ENCODE measurements at places on chromosomes 2 and 18.

DNA sequence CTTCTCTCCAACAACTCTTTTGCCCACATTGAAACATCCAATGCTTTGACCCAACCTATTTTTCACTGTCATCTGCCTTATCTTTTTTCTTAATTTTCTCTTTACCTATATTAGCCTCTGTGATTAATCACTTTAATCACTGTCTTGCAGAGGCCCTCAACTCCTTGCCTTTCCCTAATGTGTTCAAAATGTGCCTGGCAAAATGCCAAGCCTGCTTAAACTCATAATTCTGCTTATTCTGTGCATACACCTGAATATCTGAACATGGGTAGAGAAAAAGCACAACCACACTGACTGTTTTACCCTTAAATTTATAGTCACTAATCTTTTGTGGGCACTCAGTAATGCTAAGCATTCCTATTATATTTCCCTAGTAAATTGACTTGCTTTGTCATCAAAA is 63.0 kb upstream of the GALNT13 start:
- DNase-seq, result no peak

GRCh38 chr18:1797235-1797634 is 774.1 kb downstream of the METTL4 start:
- DNase-seq, result no peak

GRCh38 chr18:61891894-61892293 is 913 bp downstream of the RNF152 start:
- DNase-seq, result no peak

DNA sequence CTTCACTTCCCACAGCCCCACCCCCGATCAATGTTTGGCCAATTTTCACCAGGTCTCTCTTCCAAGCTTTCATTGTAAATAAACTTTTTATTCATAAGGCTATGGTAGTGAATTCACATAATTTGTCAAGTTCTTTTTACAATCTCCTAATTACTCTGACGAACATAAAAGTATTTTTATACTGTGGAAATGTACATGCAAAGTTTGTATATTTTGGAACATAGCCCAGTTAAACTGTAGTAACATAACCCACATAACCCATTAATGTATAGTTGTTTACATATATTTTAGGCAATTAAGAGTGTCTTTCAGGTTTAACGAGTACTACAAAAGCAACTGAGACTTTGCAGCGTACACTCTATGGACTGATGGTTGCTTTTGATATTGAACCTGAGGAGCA is 228.3 kb upstream of the ERBB4 start:
- peak; percentile 83 for DNase-seq

DNA sequence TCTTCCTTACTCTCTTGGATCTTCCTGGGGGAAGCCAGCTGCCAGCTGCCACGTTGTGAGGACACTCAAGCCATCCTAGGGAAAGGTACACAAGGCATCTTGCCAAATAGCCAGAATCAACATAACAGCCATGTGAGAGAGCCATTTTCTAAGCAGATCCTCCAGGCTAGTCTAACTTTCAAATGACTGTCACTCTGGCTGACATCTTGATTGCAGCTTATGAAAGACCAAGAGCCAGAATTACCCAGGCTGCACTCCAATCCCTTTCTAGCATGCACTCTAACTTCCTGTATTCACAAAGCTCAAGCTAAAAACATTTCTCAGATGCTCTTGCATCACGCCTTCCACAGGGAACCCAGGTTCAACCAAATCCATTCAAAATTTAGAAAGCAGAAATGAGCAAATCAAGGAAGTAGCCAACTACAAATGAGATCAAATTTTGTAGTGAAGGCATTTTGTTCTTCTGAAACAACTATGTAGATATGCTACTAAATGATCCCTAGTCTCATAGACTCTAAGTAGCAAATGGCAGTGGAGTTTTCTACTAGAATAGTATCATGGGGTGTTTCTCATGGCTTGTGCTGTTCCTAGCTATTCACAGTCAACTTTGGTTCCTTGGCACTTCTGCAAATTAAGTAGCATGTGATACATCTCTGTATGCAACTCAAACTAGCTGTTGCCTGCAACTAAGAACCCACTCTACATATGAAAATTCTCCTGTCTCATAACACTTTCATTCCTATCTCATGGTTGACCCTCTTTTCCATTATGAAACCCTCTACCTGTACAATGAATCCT is 281.9 kb downstream of the ZEB2 start:
- peak; percentile 64 for DNase-seq

GRCh38 chr2:52536929-52537460 is 1230.6 kb upstream of the CHAC2 start:
- no peak for DNase-seq

- peak; percentile 53 for DNase-seq
Measured at GRCh38 chr2:156892467-156893281, 364.8 kb upstream of the GALNT5 start.

GRCh38 chr2:44462934-44463849 is 101.4 kb downstream of the CAMKMT start:
- no peak for DNase-seq

DNA sequence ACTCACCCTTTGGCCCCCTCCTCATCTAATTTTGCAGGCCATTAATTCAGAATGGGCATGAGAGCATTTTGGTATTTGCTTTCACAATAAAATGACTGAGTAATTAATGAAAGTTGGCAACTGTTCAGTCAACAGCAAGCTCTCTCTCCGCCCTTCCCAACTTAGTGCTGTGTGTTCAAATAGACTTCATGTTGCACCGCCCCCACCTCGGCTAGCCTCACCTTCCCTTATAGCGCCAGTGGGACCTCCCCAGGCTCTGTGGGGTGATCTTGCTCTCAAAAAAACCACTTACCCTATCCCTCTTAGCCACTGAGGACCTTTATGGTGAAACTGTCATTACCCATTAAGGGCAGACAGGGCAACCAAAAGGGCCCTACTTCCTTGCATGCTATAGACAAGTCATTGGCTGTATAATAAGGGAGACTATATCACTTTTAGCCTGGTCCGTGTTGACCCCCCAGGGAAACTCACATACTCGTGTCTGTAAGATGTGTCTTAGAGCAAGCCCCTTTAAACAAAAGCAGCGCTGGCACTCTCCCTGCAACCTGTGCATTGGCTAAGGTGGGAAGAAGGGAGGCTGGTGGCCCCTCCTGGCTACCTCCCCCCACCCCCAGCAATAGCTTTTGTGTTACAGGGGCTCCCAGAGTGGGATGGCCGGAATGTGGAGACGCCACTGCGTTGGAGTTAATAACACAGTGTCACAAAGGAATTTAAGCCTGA is 15.2 kb downstream of the EN1 start:
- peak; percentile 55 for DNase-seq

DNA sequence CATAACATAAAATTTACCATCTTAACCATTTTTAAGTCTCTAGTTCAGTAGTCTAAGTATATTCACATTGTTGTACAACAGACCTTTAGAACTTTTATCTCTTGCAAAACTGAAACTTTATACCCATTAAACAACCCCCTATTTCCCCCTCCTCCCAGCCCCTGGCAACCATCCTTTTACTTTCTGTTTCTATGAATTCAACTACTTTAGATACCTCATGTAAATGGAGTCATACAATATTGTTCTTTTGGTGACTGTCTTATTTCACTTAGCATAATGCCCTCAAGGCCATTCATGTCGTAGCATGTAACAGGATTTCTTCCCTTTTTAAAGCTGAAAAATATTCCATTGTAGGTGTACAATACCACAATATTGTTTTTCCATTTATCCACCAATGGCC is 129.8 kb downstream of the PDE11A start:
- DNase-seq, result no peak

DNA sequence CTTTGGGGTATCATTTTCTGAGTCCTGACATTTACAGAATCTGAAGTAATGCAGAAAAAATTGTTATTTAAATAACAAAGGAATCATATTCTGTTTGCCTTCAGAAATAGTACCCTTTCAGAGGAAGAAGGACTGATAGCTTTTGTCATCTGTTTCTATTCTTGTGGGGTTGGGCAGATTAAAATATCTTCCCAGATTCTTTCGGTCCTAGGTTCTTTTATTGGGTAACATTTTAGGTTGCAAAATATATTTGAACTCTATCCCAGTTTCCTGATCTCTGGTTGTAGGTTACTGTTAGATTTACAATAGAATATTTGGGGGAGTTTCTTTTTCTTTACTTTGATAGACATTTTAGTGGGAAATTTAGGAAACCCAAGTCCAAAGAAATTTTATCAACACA is 550.5 kb downstream of the SPAG16 start:
- DNase-seq, result no peak
